Umbilical cord (tissue), 2 donors: ENCODE measurements at places on chromosomes 4 and X. TPM values are rescaled to one million over a fixed set of nuclear protein-coding genes. Genes with fewer than 3 reads are reported as not detected.

PNMA6F gene
- total RNA-seq: not detected

- no peak for DNase-seq
Measured at GRCh38 chr4:12583275-12583674, 900.9 kb downstream of the RAB28 start.

MAGEB1 gene
- 0.96 TPM for total RNA-seq

DNA sequence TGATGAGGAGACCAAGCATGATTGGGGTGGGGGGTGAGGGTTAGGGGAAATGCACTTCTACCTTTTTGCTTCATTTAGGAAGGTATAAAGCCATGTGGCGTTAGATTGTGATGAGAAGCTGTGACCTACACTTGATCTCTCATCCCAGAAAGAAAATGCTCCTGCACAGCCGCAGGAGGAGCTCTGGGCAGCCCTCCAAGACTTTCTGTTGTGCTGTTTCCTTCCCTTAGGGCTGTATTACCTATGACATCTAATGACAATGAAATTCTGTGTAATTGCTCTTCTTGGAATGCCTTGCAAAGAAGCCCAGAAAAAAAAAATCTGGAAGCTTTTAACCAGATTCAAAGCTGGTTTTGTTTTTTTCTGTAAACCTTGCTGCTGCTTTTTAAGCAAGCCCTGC lies 13.4 kb downstream of the PRPS2 start:
- DNase-seq: no peak
